Kidney tubule cell (primary cell): ENCODE measurements at places on chromosomes 5 and 9.

GRCh38 chr9:93261735-93262523 lies 78.0 kb downstream of the WNK2 start:
- no peak for DNase-seq

DNA sequence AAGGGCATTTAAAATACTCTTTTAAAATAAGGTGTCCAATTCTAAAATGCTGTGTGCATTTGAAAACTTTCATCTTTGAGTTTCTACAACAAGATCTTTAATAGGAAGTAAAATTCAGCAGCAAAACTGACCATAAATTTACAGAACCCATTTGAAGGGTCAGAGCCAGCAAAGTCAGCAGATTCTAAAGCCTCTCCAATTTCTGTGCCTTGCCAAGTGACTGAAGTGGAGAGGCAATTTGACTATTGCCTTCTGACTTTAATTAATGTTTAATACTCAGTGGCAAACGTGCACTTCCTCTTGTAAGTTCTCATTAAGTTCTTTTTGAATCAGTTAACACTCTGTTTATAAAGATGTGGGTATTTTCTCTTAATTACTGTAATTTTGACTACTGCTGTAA lies 155.2 kb downstream of the BAAT start:
- no peak for DNase-seq

GRCh38 chr5:111254613-111255012 lies 30.4 kb downstream of the CAMK4 start:
- DNase-seq: peak; percentile 71

- DNase-seq: no peak
Measured at GRCh38 chr5:2047341-2047927, 164.7 kb upstream of the IRX4 start.

- no peak for DNase-seq
Measured at GRCh38 chr9:128150594-128151308, 1.5 kb downstream of the LCN2 start.

DNA sequence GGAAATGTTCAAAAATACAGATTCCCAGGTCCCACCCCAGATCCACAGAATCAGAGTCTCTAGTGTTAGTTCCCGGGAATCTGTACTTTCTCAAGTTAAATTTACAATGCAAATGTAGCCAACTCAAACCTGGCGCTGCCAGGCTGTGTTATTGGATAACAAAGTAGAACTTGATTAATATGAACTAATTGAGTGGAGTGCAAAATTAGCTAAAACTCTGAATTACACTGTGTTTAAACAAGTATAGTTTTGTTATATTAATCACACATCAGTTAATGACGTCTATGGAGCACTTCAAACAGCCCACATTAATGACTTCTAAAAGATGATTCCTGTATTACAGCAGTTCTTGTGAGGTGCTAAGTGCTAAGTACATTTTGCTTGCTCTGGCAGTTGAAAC lies 32.4 kb upstream of the CYFIP2 start:
- no peak for DNase-seq

DNA sequence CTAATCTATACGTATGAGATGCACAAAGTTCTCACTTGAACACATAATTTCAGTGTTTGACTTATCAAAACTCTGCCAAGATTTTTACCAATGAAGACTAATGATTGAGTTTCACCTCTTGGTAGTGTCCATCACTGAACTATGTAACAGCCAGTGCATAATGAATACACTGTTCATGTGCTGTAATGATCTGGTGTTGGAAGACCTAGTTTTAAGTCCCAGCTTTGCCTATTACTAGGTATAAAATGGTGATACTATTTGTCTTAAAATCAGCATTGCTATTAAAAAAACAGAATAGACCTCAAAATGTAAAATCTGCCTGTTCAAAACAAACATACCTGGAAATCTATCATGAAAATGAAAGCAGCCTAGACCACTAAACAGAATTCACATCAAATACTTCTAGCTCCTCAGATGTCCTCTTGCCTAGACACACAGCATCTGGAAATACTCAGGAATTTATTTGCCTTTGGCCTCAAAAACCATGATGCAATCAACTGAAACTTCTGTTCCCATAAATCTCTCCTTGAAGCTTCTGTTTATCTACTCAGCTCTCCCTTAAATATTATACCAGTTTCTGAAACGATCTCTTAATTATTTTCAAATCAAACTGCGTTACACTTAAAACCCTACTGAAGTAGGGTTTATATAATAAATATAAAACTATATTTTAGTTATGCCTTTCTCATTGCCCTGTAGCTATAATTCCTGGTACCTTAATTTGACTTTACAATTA lies 38.1 kb downstream of the MRPS27 start:
- no peak for DNase-seq

DNA sequence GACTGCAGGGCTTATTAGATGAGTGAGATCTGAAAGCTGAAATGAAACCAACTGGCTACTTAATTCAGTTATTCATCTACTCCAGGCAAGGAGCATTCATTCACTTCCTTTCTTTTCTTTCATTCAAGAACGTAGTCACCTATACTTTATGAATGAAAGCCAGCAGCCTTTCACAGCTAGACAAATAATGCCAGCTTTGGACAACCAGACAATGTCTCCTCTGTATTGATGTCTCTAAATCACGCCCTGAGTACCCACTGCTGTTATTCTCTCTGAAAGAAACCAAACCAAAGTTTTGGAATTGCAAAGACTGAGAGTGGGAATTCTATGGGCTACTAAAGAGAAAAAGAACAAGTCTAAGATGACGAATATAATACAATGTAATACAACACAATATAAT lies 121.2 kb upstream of the PTPN3 start:
- DNase-seq: no peak

GRCh38 chr9:34628656-34629490 lies at the start of gene ARID3C:
Gene ARID3C (minus strand): TSS chr9:34629066. CDS start chr9:34628014, 1,052 bp downstream.
- peak; percentile 30 for DNase-seq
